ENCODE measurements at places on chromosomes 12 and 14.

GRCh38 chr12:6866920-6867412 is 365 bp upstream of the TPI1 start:
- H3K27me3 ChIP-seq: no peaks in the 10 kb centered on the region
- H3K4me3 ChIP-seq: peak overlapping the region; percentile 95
- peaks cover 66% of the 10 kb centered on the region for H3K36me3 ChIP-seq

GRCh38 chr12:46825591-46826414 is at the start of gene SLC38A4:
SLC38A4 (minus strand) TSS chr12:46825997; CDS start chr12:46793071, 32,926 bp downstream.
- peaks cover 2% of the 10 kb centered on the region for H3K4me1 ChIP-seq
- no peak for DNase-seq
- no peak within 1 kb of the TSS for H3K27ac ChIP-seq
- H3K27me3 ChIP-seq: peaks cover 39% of the 10 kb centered on the region
- H3K36me3 ChIP-seq: peaks cover 2% of the 10 kb centered on the region
- no peak within 1 kb of the TSS for H3K4me3 ChIP-seq

GRCh38 chr14:38958589-38958988 is 144.4 kb downstream of the SEC23A start:
- no peak overlapping the region for H3K27ac ChIP-seq
- DNase-seq: no peak
- H3K4me1 ChIP-seq: no peaks in the 10 kb centered on the region
- H3K27me3 ChIP-seq: no peaks in the 10 kb centered on the region
- H3K36me3 ChIP-seq: no peaks in the 10 kb centered on the region
- no peak overlapping the region for H3K4me3 ChIP-seq

GRCh38 chr12:52903855-52904508 is 894 bp downstream of the KRT8 start:
- DNase-seq: peak; percentile 8
- peaks cover 4% of the 10 kb centered on the region for H3K4me1 ChIP-seq
- H3K27me3 ChIP-seq: peaks cover 2% of the 10 kb centered on the region
- H3K27ac ChIP-seq: peak overlapping the region; percentile 0
- no peak overlapping the region for H3K4me3 ChIP-seq

DNA sequence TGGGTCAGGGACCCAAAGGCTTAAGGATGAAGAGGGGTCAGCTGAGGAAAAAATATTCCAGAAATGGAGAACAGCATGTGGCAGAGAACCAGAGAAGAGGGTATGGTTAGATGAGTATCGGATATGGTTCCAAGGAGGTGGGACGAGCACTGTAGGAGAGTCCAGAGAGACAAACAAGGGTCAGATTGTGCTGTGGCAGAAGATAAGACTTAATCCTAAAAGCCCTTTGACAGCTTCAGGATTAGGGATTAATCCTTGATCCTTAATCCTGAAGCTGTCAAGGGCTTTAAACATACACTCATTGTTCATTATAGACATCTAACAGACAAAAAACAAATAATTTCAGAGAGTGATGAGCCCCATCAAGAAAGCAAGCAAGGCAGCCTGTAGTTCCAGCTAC is 124.0 kb downstream of the SPTSSA start:
- H3K27me3 ChIP-seq: peaks cover 2% of the 10 kb centered on the region
- DNase-seq: no peak
- H3K4me3 ChIP-seq: no peak overlapping the region
- peaks cover 8% of the 10 kb centered on the region for H3K4me1 ChIP-seq
- H3K27ac ChIP-seq: no peak overlapping the region
- H3K36me3 ChIP-seq: no peaks in the 10 kb centered on the region

- DNase-seq: no peak
- H3K4me1 ChIP-seq: peaks cover 15% of the 10 kb centered on the region
- no peak overlapping the region for H3K27ac ChIP-seq
- no peak overlapping the region for H3K4me3 ChIP-seq
- peaks cover 45% of the 10 kb centered on the region for H3K36me3 ChIP-seq
Measured at GRCh38 chr12:62400135-62400534, 66.5 kb upstream of the MON2 start.

- H3K4me3 ChIP-seq: no peak overlapping the region
- DNase-seq: no peak
- no peaks in the 10 kb centered on the region for H3K4me1 ChIP-seq
- H3K36me3 ChIP-seq: no peaks in the 10 kb centered on the region
- no peak overlapping the region for H3K27ac ChIP-seq
- H3K27me3 ChIP-seq: no peaks in the 10 kb centered on the region
Measured at GRCh38 chr12:15603474-15604085, 185.6 kb downstream of the EPS8 start.

DNA sequence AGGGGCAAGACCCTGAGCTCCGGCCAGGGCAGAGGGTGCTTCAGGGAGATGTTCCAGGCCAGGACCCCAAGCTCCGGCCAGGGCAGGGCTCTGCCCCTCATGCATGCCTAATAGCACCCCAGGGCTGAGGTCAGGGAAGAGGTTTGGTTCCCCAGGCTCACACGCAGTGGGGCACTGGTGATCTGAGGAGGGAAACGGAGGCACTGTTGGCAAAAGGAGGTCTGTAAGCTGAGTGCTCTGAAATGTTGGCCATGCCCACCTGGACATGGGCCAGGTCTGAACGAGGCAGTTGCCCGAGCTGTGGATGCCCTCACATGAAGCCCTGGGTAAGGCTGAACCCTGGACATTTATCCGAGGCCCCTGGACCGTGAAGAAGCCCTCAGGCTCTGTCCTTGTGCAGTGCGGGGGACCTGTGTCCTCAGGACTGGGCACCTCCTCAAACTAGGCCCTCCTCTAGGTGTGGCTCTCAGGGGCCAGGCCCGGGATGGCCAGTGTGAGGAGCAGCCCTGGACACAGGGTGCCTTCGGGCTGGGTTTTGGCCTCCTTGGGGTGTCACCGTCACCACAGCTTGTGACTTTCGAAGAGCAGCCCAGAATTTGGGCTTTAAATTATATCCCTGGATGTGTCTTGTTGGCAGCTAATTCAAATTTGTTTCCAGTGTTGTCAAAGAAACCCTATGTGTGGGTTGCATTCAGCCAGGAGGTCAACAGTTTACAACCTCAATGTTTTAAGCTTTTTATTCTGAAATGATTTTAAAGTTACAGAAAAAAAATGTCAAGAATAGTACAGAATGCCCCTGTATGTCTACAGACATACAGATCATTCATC is 66.8 kb downstream of the ADGRD1 start:
- no peaks in the 10 kb centered on the region for H3K4me1 ChIP-seq
- no peak overlapping the region for H3K4me3 ChIP-seq
- H3K27me3 ChIP-seq: no peaks in the 10 kb centered on the region
- H3K36me3 ChIP-seq: no peaks in the 10 kb centered on the region
- no peak for DNase-seq

- H3K27ac ChIP-seq: no peak overlapping the region
- H3K4me1 ChIP-seq: no peaks in the 10 kb centered on the region
Measured at GRCh38 chr12:51401486-51401885, 10.3 kb upstream of the GALNT6 start.

- H3K36me3 ChIP-seq: peaks cover 3% of the 10 kb centered on the region
- no peak overlapping the region for H3K27ac ChIP-seq
- H3K4me3 ChIP-seq: no peak overlapping the region
- DNase-seq: no peak
- H3K27me3 ChIP-seq: peaks cover 7% of the 10 kb centered on the region
- no peaks in the 10 kb centered on the region for H3K4me1 ChIP-seq
Measured at GRCh38 chr12:54631551-54631950, 3.1 kb downstream of the LACRT start.

- H3K27ac ChIP-seq: no peak overlapping the region
- H3K36me3 ChIP-seq: no peaks in the 10 kb centered on the region
- H3K4me1 ChIP-seq: no peaks in the 10 kb centered on the region
- H3K4me3 ChIP-seq: no peak overlapping the region
- DNase-seq: no peak
Measured at GRCh38 chr12:22788913-22789312, 163.9 kb downstream of the ETNK1 start.

GRCh38 chr12:51904951-51905470 is 2.3 kb upstream of the ACVRL1 start:
- H3K4me1 ChIP-seq: no peaks in the 10 kb centered on the region
- no peak overlapping the region for H3K4me3 ChIP-seq
- H3K36me3 ChIP-seq: no peaks in the 10 kb centered on the region
- H3K27ac ChIP-seq: no peak overlapping the region

GRCh38 chr12:60174941-60175340 is 579.1 kb downstream of the SLC16A7 start:
- H3K27me3 ChIP-seq: no peaks in the 10 kb centered on the region
- no peak overlapping the region for H3K4me3 ChIP-seq
- H3K36me3 ChIP-seq: no peaks in the 10 kb centered on the region
- no peak for DNase-seq
- no peaks in the 10 kb centered on the region for H3K4me1 ChIP-seq

GRCh38 chr14:21069388-21070082 is 569 bp upstream of the ARHGEF40 start:
- H3K36me3 ChIP-seq: no peaks in the 10 kb centered on the region
- H3K27ac ChIP-seq: no peak overlapping the region
- peak overlapping the region; percentile 70 for H3K4me3 ChIP-seq
